ENCODE measurements at places on chromosomes 6 and 20. TPM values are rescaled to one million over a fixed set of nuclear protein-coding genes. Genes with fewer than 3 reads are reported as not detected.
A peak's percentile ranks its signal among the peaks of the same experiment; 100 is the strongest.

- no peak for DNase-seq
- H3K27ac ChIP-seq: no peak overlapping the region
- no peak overlapping the region for H3K4me3 ChIP-seq
- no peaks in the 10 kb centered on the region for H3K4me1 ChIP-seq
These were observed 57.8 kb downstream of the CARMIL1 start for GRCh38 chr6:25336996-25337395.

Gene MMP24OS
- total RNA-seq: 79.8 TPM

Gene TRIM10
- not detected for total RNA-seq

Gene RBPJL
- total RNA-seq: not detected

DNA sequence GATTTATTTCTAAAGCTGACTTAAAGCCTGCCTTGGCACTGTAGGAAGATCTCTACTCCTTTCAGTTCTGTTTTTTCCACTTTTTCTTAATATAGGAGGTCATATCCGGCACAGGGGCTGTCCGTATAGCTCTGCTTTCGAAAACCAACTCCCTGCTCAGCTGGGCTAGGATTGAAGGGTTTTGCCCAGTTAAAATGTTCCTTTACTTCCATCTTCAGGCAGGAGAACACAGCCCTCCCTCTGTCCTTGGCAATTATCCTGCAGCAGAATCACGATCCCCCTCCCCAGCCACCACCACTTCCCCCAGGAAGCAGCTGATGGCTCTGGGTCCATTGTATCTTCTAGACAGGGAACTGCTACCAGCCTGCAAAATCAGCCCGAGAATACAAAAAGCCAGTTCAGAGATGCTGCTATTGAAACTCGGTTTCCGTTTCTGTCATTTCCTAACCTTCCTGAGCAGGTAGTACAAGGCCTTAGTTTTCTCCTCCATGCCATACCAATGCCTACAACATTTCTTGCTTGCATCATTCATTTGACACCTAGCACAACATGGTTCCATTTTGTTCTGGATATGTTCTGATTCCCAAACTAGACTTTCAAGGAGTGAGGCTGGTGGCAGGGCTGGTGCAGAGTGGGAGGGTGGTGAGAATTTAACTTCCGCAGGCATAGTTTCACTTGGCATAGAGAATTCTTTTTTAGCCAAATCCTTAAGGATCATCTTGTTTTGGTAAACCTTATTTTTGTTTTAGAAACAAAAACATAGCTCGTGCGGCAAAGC, 53.9 kb downstream of the FAM50B start:
- no peak overlapping the region for H3K27ac ChIP-seq
- H3K27me3 ChIP-seq: no peaks in the 10 kb centered on the region
- no peak overlapping the region for H3K4me3 ChIP-seq
- H3K36me3 ChIP-seq: no peaks in the 10 kb centered on the region
- H3K4me1 ChIP-seq: no peaks in the 10 kb centered on the region
- DNase-seq: no peak

Gene NKX2-4
- not detected for total RNA-seq

Gene SLC44A4
- 0.29 TPM for total RNA-seq

- peaks cover 17% of the 10 kb centered on the region for H3K4me1 ChIP-seq
- peak overlapping the region; percentile 51 for H3K27ac ChIP-seq
- H3K4me3 ChIP-seq: peak overlapping the region; percentile 24
- peak; percentile 96 for DNase-seq
These were observed 359.4 kb downstream of the CD83 start for GRCh38 chr6:14476793-14477531.

Gene POU3F2
- total RNA-seq: 1.9 TPM

Gene CNR1
- 0.84 TPM for total RNA-seq

- H3K27ac ChIP-seq: no peak overlapping the region
- no peaks in the 10 kb centered on the region for H3K27me3 ChIP-seq
- no peak for DNase-seq
- peaks cover 10% of the 10 kb centered on the region for H3K36me3 ChIP-seq
- H3K4me1 ChIP-seq: peaks cover 19% of the 10 kb centered on the region
These were observed 23.6 kb upstream of the TCFL5 start for GRCh38 chr20:62885046-62885895.

Gene COL11A2
- 1.3 TPM for total RNA-seq

Gene HLA-F
- 7.4 TPM for total RNA-seq

DNA sequence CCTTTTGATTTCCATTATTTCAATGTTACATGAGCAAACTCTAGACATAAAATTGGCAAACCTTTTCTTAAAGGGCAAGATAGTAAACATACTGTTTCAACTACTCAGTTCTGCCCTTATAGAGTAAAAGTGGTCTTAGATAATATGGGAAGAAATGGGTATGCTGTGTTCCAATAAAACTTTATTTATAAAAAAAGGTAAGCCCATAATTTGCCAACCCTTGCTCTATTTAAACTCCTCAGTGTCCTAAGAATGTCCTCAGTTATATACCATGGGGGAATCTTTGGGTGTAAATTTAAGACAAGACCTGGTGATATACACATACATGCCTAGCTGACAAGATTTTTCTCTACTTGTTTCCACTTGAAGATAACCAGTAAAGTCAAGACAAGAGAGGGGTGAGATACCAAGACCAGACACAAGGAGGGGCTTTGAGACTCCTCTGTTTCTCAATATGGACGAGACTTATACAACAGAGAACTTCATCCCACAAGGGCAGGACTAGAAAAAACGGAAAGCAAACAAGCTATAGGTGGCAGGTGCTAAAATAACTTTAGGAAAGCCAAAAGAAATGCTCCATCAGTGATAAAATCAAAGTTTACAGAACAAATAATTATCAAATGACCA, 10.5 kb downstream of the SNX3 start:
- no peak overlapping the region for H3K4me3 ChIP-seq
- H3K27ac ChIP-seq: no peak overlapping the region
- no peak for DNase-seq
- no peaks in the 10 kb centered on the region for H3K27me3 ChIP-seq
- no peaks in the 10 kb centered on the region for H3K4me1 ChIP-seq
- peaks cover 4% of the 10 kb centered on the region for H3K36me3 ChIP-seq

GRCh38 chr6:157984686-157985225, 3.1 kb downstream of the SYNJ2 start:
- peaks cover 49% of the 10 kb centered on the region for H3K4me1 ChIP-seq
- H3K4me3 ChIP-seq: peak overlapping the region; percentile 86
- H3K36me3 ChIP-seq: no peaks in the 10 kb centered on the region
- peak overlapping the region; percentile 55 for H3K27ac ChIP-seq
- no peaks in the 10 kb centered on the region for H3K27me3 ChIP-seq
- peak; percentile 54 for DNase-seq

GRCh38 chr20:31967830-31968249, at the start of gene XKR7:
Gene XKR7, plus strand, starts transcription at chr20:31968151. Its CDS starts 25 bp downstream, at chr20:31968176.
- peaks cover 58% of the 10 kb centered on the region for H3K27me3 ChIP-seq
- H3K36me3 ChIP-seq: no peaks in the 10 kb centered on the region
- H3K4me3 ChIP-seq: peak within 1 kb of the TSS; percentile 33
- peaks cover 2% of the 10 kb centered on the region for H3K4me1 ChIP-seq
- no peak for DNase-seq
- no peak within 1 kb of the TSS for H3K27ac ChIP-seq

DNA sequence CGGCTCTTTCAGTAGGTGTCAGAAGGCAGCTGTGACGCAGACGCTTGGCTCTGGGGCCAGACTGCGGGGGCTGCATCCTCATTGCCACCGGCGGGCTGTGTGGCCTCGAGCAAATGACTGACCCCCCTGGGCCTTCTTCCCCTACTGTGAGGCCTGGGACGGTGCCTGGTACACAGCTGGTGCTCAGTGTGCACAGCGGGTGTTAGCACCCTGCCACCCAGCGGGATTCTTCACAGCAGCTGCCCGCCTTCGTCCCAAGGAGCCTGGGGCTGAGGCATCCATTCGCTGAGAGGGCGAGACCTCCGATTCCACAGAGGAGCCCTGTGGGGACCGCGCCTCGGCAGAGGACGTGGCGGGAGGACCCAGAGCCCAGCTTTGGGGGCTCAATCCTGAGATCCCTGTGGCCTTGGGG, 10.6 kb downstream of the SLCO4A1 start:
- H3K27ac ChIP-seq: no peak overlapping the region
- H3K4me3 ChIP-seq: no peak overlapping the region
- no peak for DNase-seq
- no peaks in the 10 kb centered on the region for H3K36me3 ChIP-seq

GRCh38 chr6:144264270-144265060, 20.7 kb upstream of the UTRN start:
- peak overlapping the region; percentile 34 for H3K4me3 ChIP-seq
- H3K27me3 ChIP-seq: no peaks in the 10 kb centered on the region
- peaks cover 28% of the 10 kb centered on the region for H3K4me1 ChIP-seq
- DNase-seq: peak; percentile 94
- no peaks in the 10 kb centered on the region for H3K36me3 ChIP-seq

DNA sequence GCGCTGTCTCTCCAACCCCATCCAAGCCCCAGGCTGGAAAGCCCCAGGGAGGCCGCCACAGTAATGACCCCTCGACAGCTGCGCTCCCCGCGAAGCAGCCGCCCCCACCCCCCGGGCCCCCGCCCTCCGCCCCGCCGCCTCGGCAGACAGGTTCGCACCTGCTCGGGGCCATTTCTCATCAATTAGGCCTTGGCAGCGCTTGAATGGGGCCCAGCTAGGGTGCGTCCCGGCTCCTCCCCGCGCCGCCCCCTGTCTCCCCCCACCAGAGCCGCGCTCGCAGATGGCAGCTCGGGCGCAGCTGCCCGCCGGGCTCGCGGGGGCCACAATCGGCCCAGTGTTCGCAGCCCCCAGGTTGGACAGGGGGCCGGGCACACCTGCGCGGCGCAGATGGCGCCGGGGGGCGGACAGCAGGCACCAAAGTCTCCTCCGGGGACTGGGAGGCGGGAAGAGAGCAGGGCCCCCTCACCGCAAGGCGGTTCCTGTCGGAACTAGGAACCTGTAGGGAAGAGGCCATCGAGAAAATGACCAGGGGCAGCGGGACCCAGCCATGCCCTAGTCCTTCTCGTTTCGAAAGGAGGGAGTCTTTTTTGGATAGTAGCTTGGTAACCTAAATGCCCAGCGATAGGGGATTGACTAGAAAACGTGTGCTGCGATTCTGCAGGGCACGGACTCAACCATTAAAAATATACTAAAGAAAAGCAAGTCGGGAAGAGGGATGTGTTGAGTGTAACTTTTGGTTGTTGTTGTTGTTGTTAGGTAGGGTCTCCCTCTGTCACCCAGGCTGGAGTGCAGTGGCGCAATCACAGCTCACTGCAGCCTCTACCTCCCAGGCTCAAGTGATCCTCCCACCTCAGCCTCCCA, 83.2 kb upstream of the EYA2 start:
- peak overlapping the region; percentile 22 for H3K4me3 ChIP-seq
- DNase-seq: no peak
- no peaks in the 10 kb centered on the region for H3K36me3 ChIP-seq
- H3K27me3 ChIP-seq: peaks cover 11% of the 10 kb centered on the region
- H3K4me1 ChIP-seq: peaks cover 13% of the 10 kb centered on the region

- no peak overlapping the region for H3K4me3 ChIP-seq
- no peaks in the 10 kb centered on the region for H3K36me3 ChIP-seq
These were observed 421.8 kb downstream of the CDC5L start for GRCh38 chr6:44809258-44809657.

GRCh38 chr6:21157186-21157929, 436.2 kb upstream of the SOX4 start:
- H3K36me3 ChIP-seq: no peaks in the 10 kb centered on the region
- no peak for DNase-seq
- H3K27me3 ChIP-seq: no peaks in the 10 kb centered on the region
- no peak overlapping the region for H3K4me3 ChIP-seq
- H3K4me1 ChIP-seq: no peaks in the 10 kb centered on the region

Gene C6orf120
- 37.7 TPM for total RNA-seq

- no peaks in the 10 kb centered on the region for H3K36me3 ChIP-seq
- H3K27me3 ChIP-seq: no peaks in the 10 kb centered on the region
- H3K27ac ChIP-seq: no peak overlapping the region
- DNase-seq: peak; percentile 25
- H3K4me1 ChIP-seq: no peaks in the 10 kb centered on the region
- no peak overlapping the region for H3K4me3 ChIP-seq
These were observed 44.8 kb downstream of the POPDC3 start for GRCh38 chr6:105135056-105135455.

DNA sequence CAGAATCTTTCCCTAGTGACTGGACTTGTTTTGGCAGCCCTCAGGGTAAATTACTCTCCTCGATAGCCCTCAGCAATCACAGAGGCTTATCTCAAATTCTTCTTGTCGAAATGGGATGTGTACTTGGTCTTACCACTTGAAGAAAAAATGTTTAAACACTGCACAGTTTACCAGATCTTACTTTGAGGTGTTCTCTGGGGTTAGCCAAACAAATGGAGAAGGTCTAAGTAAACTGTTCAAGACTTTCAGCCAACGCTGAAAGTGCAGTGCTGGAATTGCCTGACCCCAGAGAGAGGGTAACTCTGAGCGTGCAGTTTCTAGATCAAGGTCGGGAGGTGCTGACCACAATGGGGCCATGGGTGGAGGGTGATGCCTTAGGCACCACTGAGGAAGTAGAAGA, 39.2 kb downstream of the MYLIP start:
- H3K27ac ChIP-seq: no peak overlapping the region
- H3K27me3 ChIP-seq: peaks cover 18% of the 10 kb centered on the region
- DNase-seq: no peak
- H3K4me1 ChIP-seq: no peaks in the 10 kb centered on the region
- H3K4me3 ChIP-seq: no peak overlapping the region
- H3K36me3 ChIP-seq: no peaks in the 10 kb centered on the region
